ENCODE measurements at places on chromosomes 3 and 15.

GRCh38 chr15:77907824-77908751, 169.4 kb downstream of the TBC1D2B start:
- peak; percentile 24 for DNase-seq

GRCh38 chr3:61057464-61057863, 193.8 kb downstream of the FHIT start:
- DNase-seq = no peak

DNA sequence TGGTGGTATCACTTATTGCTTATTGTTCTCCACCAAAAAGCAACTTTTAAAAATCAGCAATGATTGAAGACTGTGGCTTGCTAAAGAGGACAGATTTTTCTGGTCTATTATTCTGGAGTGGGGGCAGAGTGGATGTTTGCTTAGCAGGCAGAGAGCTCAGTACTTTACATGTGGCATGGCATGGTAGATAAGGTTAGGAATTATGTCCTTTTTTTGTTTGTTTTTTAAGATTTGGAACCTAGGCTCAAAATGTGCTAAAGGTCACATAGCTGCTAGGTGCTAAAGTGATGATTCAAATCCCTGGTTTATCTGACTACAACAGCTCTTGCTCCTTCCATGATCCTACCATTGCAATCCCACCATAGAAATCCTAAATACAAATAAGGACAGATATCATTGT, 331.0 kb upstream of the ADAMTS9 start:
- no peak for DNase-seq

GRCh38 chr3:112327371-112327951, 5.5 kb upstream of the CD200 start:
- DNase-seq = peak; percentile 31

- DNase-seq = no peak
These were observed 262.0 kb downstream of the SHOX2 start for GRCh38 chr3:157844216-157844615.

DNA sequence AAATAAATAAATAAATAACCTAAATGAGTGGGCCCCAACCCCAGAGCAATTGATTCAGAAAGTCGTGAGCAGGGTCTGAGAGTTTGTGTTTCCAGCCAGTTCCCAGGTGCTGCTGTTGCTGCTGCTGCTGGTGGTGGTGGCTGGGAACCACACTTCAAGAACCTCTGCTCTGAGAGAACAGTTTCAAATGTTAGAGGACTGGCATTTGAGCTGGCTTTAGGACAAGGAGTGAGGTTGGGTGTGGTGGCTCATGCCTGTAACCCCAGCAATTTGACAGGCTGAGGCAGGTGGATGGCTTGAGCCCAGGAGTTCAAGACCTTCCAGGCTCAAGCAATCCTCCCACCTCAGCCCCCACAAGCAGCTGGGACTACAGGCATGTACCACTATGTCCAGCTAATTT, 123.1 kb upstream of the UBE2E1 start:
- no peak for DNase-seq

DNA sequence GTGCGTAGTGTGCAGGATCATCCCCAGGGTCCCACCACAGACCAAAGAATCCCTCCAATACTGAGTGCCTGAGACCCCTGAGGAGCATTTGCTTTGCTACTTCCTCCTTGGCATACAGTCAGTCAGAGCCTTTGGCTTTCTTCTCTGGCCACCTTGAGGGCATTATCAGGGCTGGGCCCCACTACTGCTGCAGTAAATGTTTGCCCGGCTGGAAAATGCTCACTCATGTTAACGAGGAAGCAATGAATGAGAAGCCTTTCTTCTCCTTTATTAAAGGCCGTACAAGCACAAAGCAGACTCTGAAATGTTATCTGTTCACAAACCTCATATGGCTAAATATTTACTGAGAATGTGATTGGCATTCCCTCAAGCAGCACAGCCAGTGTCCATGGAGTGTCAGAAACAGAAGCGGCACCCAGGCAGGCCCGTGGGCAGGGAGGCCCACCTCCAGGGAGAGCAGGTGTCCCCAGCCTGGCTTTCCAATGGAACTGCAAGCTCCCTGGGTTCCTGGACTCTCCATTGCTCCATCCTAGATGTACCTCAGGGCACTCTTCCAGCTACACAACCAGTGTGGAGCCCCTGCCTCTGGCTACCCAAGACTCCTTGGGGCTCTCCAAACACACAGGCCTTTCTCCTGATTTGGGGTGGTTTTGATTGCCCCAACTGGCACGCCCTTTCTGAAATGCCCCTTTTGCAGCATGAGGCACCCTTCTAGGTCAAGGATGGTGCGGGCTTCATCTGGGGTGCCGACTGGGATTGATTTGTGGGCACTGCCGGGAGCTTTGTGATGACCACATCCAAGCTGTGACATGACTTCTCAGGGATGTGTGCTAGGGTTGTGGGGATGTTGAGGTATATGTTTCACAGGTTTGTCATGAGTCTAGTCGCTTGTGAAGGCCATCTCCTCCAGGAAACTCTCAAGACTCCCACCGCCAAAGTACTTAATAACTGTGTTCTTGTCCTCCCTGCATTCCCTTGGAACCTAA, 195.6 kb downstream of the FAM43A start:
- no peak for DNase-seq

Data from stimulated activated CD4-positive, alpha-beta T cell treated with anti-CD3 and anti-CD28 coated beads, Interleukin-2, amount 100 ng/mL, for 4 hours (primary cell).